ENCODE measurements at places on chromosomes 11 and 22.
A peak's percentile ranks its signal among the peaks of the same experiment; 100 is the strongest.

DNA sequence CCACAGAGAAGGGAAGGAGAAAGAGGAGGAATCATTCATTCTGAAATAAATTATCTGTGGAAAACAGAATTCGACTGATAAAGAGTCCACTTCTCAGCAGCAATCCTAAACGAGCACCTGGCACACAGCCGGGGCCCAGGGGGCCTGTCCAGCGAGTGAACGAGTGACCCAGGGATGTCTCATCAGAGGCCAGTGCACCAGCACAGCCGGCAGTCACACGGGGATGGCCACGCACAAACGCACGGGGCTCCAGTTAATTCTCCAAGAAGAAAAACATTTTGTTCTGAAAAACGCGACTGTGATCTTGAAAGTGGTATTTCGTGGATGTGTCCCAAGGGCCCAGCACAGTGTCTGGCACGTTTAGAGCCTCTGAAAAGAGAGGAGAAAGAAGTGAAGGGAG is 154.6 kb downstream of the BRD1 start:
- no peak for DNase-seq

GRCh38 chr11:77068457-77069335 is 1.9 kb downstream of the CAPN5 start:
- no peak for DNase-seq

GRCh38 chr11:4539603-4540219 is 5.3 kb upstream of the OR52M1 start:
- DNase-seq, result peak; percentile 44

GRCh38 chr11:13782390-13783075 is 114.1 kb downstream of the FAR1 start:
- DNase-seq, result no peak

DNA sequence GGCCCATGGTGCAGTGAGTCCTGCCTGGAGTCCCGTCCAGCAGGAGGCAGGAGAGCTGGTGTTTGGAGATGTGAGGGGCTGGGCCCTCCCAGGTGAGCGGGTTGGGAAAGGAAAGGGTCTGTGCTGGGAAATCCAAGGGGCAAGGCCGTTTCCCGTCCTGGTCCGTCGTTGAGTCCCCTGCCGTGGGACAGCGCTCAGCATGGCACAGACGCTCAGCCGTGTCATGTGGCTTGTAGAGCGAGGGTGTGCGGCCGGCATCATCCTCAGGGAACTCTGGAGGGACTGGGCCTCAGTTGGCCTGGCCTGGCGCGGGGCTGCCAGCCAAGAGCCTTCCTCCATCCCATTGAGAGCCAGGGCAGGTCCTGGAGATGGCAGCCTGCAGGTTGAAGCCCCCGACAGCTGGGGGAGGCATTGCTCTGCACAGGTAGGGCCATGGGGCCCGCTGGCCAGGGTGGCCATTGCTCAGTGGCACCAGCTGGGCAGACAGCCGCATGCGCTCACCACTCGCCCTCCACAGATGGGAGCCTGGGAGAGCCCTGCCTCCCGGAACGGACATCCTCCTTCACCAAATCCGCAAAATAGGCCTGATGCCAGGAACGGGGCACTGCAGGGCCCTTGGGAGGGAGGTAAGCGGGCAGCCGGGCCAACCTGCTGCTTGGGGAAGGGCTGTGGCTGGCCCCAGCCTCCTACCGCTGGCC is 28.7 kb downstream of the KCNQ1 start:
- DNase-seq, result no peak

DNA sequence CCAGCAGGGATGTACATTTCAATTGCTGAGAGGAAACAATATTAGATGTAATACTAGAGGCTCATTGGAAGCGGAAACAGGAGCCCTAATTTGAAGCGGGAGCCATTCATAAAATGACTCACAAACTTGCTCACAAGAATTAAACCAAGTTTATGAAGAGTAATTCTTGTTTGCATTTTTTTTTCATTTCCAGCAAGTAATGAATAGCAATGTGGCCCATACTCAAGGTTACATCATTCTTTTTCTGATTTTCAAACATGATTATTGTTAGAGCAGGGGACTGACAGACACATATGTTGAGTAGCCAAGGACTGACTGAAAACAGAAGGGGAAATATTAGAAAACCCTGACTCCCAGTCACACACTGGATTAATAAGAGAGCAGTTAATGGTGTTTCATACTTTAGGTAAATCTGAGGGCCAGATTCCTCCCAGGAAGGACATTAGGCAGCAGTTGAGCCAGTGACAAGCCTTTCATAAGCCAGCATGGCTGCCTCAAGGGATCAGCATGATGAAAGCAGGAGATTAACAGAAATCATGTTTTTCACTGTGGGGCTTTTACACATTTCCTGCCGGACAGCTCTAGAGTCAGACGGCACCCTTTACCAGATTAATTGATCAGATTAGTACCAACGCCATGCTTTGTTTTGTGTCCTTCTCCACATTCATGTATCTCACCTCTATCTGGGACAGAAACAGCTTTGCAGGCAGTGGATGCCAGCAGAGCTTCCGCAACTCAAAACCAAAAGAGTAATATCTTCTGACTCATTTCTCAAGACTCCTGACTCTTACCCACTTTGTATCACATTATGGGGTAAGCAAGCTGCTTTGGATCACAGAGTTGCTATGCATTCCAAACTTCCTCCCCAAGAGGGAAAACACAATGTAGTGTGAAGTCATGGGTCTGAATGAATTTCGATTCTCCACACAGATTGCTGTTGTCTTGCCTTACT is 831.6 kb downstream of the KCNA4 start:
- DNase-seq, result no peak

DNA sequence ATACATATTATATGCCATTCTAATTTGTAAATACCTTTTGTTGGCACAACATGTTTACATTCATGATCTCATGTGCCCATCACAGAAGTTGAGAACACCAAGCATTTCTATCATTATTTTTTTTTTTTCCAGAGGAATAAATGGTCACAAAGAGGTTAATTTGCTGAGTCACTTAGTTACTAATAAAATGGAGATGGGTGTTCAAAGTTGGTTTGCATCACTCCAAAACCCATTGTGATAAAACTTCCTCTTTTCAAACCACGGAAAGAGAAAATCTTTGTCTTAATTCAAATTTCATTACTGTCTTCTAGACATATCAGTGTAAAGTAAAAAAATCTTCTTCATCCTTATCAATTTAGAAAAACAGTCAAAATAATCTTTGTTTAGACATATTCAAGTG is 636.8 kb upstream of the CCDC179 start:
- no peak for DNase-seq

DNA sequence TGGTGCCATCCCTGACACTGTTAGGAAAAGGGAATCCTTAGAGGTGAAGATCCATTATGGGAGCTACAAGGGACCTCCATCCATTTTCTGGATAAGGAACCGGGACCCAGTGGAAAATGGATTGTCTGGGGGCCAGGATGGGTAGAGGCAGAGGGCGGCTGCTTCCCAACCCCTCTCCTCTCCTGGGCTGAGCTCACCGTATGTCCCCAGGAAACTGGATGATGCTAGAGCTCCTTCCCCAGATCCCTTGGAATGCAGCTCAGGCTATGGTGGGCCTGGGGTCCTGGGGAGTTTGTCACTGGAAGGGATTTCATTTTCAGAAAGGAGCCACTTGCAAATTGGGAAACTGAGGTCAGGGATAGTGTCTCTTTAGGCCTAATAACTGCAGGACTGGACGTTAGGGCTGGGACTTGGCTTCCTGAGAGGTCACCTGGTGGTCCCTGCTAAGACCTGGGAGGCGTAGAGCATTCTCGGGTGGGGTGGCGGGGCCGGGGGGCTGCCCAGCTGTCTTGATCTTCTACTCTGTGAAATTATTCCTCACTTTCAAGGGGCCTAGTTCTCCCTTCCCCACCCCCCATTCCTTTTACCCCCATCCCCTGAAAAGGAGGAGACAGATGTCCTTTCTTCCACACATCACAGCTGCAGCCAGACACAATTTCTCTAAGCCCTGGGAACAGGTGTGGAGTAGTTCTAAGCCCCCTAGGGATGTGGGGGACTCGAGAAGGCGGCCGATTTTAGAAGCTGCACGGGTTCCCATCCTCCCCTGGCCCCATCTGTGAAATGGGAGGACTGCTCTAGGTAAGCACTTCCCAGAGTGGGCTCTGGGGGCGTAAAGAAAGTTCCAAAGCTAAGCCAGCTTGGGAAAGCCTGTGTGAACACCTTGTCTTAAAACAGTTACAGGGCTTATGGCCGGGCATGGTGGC is 99.8 kb downstream of the PKNOX2 start:
- no peak for DNase-seq

GRCh38 chr22:45127866-45128265 is 35.9 kb upstream of the NUP50 start:
- DNase-seq, result no peak

DNA sequence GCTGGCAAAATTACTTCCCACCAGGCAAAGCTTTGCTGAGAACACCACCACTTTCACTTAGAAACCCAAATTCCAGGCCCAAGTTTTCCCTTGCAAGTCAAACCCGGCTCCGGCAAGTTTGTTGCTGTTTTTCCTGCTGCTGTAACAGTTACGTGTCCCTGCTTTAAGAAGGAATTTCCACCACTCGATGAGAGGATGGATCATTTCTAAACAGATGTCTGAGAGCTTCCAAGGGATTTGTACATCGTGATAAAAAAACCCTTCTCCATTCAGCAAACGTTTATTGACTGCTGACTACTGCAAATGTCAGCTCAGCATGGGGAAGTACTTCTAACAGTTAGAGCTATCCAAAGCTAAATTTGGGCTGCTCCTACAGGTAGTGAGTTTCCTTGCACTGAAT is 19.7 kb downstream of the P2RX3 start:
- DNase-seq, result no peak

GRCh38 chr11:13268791-13269190 is 8.8 kb upstream of the BMAL1 start:
- no peak for DNase-seq

- DNase-seq, result no peak
These were observed 51.8 kb upstream of the OR4B1 start for GRCh38 chr11:48164836-48165235.

DNA sequence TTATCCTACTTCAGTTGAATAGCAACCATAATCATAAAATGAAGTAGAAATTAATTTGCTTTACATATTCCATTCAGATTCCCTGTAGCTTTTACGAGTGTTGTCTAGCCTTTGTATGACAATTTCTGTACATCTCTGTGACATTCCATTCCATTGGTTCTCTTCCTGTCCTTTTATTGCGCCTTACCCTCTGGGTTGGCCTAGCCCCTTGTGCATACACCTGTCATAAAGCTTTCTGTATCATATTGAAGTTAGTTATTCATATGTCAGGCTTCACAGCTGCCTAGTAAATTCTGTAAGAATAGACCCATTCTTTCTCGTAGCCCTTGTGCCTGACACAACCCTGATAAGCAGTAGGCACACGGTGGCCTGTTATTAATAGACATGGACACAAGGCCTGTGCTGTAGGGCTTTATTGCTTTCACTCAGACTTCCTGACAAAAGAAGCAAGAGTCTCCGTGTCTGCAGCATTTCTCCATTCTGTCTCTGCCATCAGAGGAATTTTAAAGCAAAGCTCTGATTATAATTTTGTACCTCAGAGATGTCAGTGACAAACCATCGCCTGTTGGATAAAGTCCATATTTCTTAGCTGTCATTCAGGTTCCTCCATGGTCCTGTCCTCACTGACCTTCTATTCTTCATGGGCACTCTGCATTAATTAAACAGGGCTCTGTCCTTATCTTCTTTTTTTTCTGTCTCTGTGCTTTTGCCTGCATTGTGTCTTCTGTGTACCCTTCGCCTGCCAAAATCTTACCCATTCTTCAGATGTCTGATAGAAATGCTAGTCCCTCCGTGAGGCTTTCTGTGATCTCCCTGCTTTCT is 49.4 kb downstream of the BID start:
- DNase-seq, result no peak

GRCh38 chr22:38868886-38869381 is 3.1 kb downstream of the CBX6 start:
- peak; percentile 81 for DNase-seq

- no peak for DNase-seq
These were observed 339.1 kb upstream of the B3GAT1 start for GRCh38 chr11:134751031-134751585.

DNA sequence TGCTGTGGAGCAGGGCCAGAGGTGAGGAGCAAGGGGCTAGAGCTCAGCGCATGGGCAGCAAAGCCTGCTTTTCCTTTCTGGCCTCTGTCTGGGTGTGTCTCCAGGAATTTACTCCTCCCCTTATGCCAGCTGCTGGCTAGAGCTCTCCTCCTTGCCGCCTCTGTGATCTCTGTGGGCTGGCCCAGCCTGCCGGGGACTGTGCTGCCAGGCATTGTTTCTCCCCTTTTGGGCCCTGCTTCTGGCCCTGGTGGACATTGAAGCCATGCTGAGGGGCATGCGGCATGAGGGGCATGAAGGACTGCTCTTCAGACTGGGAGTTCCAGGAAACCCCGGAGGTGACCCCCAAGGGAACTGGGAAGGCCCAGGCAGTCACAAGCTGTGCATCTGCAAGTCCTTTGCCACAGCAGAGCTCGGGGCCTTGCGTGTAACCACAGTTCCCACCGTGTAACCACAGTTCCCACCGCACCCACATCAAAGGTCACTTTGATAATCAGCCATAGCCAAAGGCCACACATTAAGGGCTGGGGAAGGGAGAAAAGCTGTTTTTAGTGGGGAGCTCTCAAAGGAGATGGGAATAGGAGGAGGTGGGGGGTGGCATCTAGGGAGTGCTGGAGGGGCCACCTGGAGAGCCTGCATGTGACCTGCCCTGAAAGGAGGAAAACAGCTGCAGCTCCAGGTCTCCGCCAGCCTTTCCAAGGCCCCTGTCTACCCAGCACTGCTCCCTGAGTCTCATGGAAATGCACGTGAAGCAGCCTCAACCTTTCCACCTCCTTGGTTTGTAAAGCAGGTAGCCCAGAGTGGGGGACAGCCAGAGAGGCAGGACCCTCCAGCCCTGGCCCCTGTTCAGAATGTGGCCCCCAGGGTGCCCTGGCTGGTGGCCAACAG is 62.3 kb downstream of the PPFIBP2 start:
- peak; percentile 16 for DNase-seq

DNA sequence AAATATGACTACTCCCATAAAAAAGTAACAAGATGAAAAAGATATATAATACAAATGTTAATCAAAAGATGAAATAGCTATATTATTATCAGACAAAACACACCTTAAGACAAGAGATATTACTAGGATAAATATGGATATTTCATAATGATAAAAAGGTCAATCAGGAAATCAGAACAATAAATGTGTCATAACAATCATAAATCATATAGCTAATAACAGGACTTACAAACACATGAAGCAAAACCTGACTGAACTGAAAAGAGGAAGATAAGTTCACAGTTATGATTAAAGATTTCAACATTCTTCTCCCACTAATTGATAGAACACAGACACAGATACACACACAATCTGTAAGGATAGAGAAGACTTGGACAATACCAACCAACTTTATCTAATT is 47.2 kb downstream of the EIF3M start:
- no peak for DNase-seq

- DNase-seq, result no peak
These were observed 20.4 kb upstream of the IGSF9B start for GRCh38 chr11:133977067-133977677.

GRCh38 chr22:26669060-26669481 is 11.7 kb downstream of the MIAT start:
- no peak for DNase-seq

DNA sequence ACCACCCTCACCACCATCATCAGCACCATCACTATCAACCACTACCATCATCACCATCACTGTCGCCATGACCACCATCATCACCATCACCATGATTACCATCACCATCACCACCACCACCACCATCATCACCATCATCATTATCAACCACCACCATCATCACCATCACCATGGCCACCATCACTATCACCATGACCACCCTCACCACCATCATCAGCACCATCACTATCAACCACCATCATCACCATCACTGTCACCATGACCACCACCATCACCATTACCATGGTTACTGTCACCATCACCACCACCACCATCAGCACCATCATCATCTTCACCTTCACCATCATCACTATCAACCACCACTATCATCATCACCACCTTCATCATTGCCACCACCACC is 183.4 kb downstream of the SHANK2 start:
- DNase-seq, result no peak
